ENCODE measurements at places on chromosomes 3 and 15.

- DNase-seq, result peak; percentile 29
Observed at GRCh38 chr3:186099178-186099577, 9.7 kb downstream of the ETV5 start.

GRCh38 chr15:78842519-78842918 is 30.2 kb upstream of the MORF4L1 start:
- no peak for DNase-seq

- DNase-seq, result no peak
Observed at GRCh38 chr3:59084583-59084982, 34.8 kb upstream of the CFAP20DC start.

GRCh38 chr3:137324114-137324513 is 366.3 kb downstream of the IL20RB start:
- DNase-seq, result no peak

DNA sequence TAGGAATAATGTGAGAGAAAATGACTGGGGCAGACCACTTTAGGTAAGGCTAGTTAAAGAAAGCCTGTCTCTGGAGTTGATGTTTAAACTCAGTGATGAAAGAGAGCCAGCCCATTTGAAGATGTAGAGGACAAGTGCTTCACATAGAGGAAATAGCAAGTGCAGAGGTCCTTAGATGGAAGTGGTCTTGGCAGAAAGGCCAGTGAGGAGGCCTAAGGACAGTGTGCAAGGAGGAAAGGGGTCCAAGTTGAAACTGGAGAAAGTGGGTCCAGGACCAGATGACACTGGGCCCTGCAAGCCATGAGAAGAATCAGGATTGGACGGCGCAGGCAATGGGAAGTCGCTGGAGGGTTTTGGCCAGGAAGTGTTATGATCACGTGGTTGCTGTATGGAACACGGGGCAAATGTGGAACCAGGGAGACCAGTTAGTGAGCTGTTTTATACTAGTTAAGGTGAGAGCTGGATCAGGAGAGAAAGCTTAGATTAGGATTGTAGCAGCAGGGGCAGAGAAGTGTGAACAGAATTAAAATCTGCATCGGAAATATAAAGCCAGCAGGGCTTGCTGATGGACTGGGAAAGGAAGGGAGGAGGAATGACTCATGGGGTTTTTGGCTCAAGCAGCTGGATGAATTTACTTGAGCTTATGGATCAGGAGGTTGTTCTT is 48.0 kb upstream of the SCAANT1 start:
- DNase-seq, result peak; percentile 65

GRCh38 chr3:49665822-49666519 is 8.2 kb upstream of the APEH start:
- DNase-seq, result no peak

DNA sequence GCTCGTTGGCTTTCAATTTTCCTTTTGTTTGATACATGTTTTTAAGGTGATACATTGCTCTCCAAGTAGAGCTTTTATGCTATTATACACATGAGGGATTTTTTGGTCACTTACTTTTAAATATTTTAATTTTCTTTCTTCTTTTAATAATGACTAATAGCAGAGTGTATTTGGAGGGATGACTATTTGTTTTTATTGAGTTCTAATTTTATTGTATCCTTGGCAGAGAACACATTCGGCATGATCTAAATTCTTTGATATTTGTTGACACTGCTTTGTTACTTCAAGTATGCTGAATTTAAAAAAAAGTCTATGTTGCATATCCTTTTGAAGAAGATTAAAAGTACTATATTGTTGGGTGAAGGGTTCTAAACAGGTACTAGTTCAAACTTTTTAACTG is 149.9 kb upstream of the PDZRN3 start:
- no peak for DNase-seq

GRCh38 chr3:180980611-180981010 is 8.9 kb downstream of the DNAJC19 start:
- DNase-seq, result no peak

- DNase-seq, result no peak
Observed at GRCh38 chr3:105429034-105429762, 62.5 kb downstream of the ALCAM start.

GRCh38 chr3:52614689-52615088 is 71.0 kb downstream of the PBRM1 start:
- DNase-seq, result no peak

DNA sequence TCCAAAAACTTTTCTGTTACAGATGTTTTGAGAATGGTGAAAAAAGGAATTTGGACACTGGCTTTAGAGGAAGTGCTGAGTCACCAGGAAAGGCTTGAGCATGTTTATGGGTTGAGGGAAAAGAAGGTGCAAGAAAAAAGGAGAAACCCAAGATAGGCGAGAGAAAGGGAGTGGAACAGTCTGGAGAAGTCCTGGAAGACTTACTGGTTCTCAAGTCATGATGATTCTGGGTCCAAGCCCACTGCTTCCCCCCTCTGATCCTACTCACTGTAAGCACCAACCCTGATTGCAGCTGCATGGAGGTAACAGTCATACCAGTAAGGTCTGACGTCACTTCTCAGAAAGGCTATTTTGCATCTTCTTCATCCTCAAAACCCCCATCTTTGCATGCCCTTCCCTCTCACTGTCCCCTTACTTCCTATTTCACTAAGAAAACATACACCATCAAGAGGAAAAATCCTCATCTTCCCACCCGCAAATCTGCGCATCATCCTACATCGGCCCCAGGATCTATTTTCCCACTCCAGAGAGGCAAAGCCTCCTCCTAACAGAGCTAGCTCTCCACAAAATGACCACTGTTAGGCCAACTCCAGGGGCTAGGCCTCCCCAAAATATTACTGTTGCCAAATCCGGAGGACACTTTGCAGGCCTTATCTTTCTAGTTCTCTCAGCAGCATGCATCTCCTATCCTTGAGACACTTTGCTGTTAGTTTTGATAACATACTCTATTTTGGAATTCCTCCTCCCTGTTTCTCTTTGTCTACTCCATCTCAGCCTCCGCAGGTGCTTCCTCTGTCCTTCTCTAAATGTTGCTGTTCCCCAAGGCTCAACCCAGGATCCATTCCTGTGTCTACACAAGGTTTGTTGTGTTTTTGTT is 3.2 kb upstream of the ATP13A3 start:
- DNase-seq, result peak; percentile 60

GRCh38 chr3:130889416-130889946 is 4.4 kb upstream of the ATP2C1 start:
- peak; percentile 52 for DNase-seq

DNA sequence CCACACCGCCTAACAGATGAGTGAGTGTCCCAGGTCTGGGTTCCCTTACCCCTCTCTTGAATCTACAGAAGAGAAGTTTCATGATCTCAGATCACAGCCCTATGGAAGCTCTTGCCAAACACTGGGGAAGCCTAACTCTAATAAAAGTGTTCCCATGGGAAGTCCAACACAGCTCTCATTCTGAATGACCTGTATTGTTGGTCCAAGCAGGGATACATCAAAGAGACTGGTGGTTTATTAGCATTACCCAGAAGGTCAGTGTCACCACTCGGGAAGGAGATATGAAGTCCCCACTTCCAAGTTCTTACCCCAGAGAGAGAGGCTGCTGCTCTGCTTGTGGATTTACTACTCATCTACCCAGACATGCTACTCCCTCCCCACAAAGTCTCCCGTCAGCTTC is 9.0 kb upstream of the NCBP2 start:
- DNase-seq, result no peak

- no peak for DNase-seq
Observed at GRCh38 chr3:169871129-169871886, 1.6 kb upstream of the LRRC31 start.

GRCh38 chr3:127790882-127791183 is 31.5 kb downstream of the MGLL start:
- no peak for DNase-seq

DNA sequence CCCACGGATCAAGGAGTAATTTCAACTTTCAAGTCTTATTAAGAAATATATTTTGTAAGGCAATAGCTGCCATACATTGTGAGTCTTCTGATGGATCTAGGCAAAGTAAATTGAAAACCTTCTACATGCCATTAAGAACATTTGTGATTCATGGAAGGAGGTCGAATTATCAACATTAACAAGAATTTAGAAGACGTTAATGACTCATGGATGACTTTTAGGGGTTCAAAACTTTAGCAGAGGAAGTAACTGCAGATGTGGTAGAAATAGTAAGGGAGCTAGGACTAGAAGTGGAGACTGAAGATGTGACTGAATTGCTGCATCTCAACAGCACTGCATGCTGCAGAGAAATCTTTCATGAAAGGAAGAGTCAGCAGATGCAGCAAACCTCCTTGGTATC is 48.1 kb upstream of the DCUN1D1 start:
- no peak for DNase-seq

DNA sequence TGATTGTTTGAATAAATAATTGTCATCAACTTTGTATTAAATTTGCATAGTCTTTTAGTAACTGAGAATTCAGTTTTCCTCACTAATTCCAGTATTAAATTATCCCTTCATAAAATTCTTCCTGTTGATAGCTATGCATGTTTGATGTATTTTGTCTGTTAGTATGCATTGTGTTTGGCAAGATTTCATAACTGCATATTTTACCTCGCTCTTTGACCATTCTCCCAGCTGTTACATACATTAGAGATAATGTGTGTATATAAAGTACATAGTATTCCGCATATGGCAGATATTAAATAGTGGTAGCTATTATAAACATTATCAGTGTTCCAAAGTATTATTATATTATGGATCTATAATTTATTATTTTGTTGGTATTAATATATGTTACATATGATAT is 10.6 kb upstream of the NFKBIZ start:
- no peak for DNase-seq

DNA sequence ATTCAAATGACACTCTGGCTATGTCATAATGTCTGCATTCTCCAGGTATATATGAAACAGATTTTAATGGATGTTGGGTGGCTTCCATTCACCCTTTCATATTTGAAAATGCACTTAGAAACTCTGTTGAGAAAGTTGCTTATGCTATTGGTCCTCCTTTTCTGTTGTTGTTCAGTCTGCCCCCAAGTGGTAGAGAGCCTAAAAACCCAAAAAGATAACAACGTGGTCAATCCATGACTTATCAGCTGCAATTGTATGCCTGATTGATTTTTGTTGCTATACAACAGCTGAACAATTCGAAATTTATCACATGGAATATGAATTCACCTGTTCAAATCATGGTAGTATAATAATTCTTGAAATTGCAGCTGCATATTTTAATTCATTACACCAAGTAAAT is 279.8 kb downstream of the ROBO2 start:
- peak; percentile 5 for DNase-seq

- no peak for DNase-seq
Observed at GRCh38 chr3:55483196-55484095, 3.7 kb downstream of the WNT5A start.
